ENCODE measurements at places on chromosomes 2 and 18. TPM values are rescaled to one million over a fixed set of nuclear protein-coding genes. Genes with fewer than 3 reads are reported as not detected.

C2orf72 gene
- 20.5 TPM for total RNA-seq

FRZB gene
- 42.5 TPM for total RNA-seq

ABCG5 gene
- 4.0 TPM for total RNA-seq

POTEF gene
- total RNA-seq: not detected

ATP6V1B1 gene
- total RNA-seq: not detected

BCL2L11 gene
- 3.5 TPM for total RNA-seq

C2orf15 gene
- 0.32 TPM for total RNA-seq

ACVR2A gene
- 3.9 TPM for total RNA-seq

FOXD4L1 gene
- not detected for total RNA-seq

ABCG8 gene
- not detected for total RNA-seq

CWC22 gene
- total RNA-seq: 18.5 TPM

ITSN2 gene
- 70.0 TPM for total RNA-seq

MARCO gene
- total RNA-seq: 28.4 TPM

YES1 gene
- 30.5 TPM for total RNA-seq

HOXD11 gene
- not detected for total RNA-seq

IL1R2 gene
- total RNA-seq: 25.4 TPM

TANC1 gene
- total RNA-seq: 45.4 TPM

CRYBA2 gene
- not detected for total RNA-seq

ACADL gene
- 18.5 TPM for total RNA-seq

FAP gene
- total RNA-seq: 16.7 TPM

REV1 gene
- 26.8 TPM for total RNA-seq

DCDC2C gene
- 2.4 TPM for total RNA-seq

TMEM200C gene
- under 0.01 TPM for total RNA-seq

LYG1 gene
- not detected for total RNA-seq

FAM161A gene
- not detected for total RNA-seq

SETBP1 gene
- 23.5 TPM for total RNA-seq

FAM110C gene
- 0.43 TPM for total RNA-seq

GMPPA gene
- total RNA-seq: 11.4 TPM

KCNF1 gene
- total RNA-seq: not detected

HSBP1L1 gene
- 1.3 TPM for total RNA-seq

NT5C1B gene
- total RNA-seq: not detected

GPR35 gene
- total RNA-seq: not detected

RMND5A gene
- 17.7 TPM for total RNA-seq

UGT1A3 gene
- total RNA-seq: not detected

G6PC2 gene
- total RNA-seq: not detected

SKOR2 gene
- total RNA-seq: not detected

SATB2 gene
- total RNA-seq: 1.2 TPM

C18orf54 gene
- total RNA-seq: 0.96 TPM

STEAP3 gene
- total RNA-seq: 34.5 TPM

EN1 gene
- not detected for total RNA-seq

TRABD2A gene
- 1.1 TPM for total RNA-seq

SCTR gene
- total RNA-seq: not detected

SPEG gene
- total RNA-seq: 390 TPM

EPHA4 gene
- 51.2 TPM for total RNA-seq

HOXD12 gene
- total RNA-seq: not detected

All from ascending aorta (tissue), 2 donors.